Pancreas (tissue), 10 donors: ENCODE measurements at places on chromosomes 5 and 9. TPM values are rescaled to one million over a fixed set of nuclear protein-coding genes. Genes with fewer than 3 reads are reported as not detected.

The ANKRD18A gene
- polyA plus RNA-seq, result 20.6 TPM

The ENC1 gene
- 21.3 TPM for polyA plus RNA-seq

The ANKDD1B gene
- 0.66 TPM for polyA plus RNA-seq

The INSYN2B gene
- polyA plus RNA-seq, result not detected
